ENCODE measurements at places on chromosomes 7 and 10.

GRCh38 chr10:122204691-122205489 is 66.2 kb upstream of the BTBD16 start:
- DNase-seq = no peak

GRCh38 chr10:97121041-97121440 is 64.7 kb downstream of the SLIT1 start:
- DNase-seq = no peak

DNA sequence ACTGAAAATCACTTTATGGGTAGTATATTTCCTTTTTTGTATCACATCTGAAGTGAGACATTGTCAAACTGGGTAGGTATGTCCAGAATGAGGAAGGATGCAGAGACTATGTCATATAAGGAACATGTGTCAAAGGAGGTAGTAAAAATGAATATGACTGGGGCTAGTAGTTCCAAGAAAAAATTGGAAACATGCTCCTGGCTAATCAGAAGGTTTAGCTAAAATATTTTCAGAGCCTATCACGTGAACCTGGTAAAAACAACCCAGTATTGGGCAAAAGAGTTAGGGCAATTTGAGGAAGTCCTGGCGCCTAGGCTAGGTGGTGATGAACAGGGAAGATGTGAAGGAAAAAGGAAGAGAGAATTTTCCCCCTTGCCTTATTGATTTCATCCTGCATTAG is 26.4 kb downstream of the ENTPD1 start:
- DNase-seq = no peak

DNA sequence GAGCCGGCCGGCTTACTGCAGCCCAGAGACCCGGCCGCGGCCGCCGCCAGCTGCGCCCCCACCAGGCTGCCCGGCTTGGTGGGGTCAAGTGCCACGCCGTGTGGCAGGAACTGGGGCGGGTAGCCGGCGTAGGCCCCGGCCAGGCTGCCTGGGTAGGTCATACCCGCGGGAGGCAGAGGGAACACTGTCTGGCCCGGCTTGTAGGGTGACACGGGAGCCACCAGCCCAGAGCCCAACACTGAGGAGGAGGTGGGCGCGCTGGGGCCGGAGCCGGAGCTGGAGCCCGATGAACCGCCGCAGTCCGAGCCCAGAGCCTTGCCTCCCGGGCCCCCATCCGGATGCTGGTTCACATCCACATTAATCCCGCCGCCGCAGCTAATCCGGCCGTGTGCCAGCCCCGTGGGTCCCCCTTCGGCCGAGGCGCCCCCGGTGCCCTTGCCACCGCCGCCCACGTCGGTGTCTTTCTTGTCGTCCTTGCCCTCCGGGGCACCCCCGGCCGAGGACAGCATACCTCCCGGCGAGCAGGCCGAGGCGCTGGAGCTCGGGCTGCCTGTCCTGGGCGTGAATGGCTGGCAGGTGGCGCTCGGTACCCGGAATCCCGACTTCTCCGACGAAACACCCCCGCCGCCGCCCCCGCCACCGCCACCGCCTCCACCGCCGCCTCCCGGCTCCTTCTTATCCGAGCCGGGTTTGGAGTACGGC is 2.0 kb downstream of the ZNF503 start:
- no peak for DNase-seq

GRCh38 chr10:17213646-17214349 is 12.3 kb upstream of the TRDMT1 start:
- no peak for DNase-seq

- no peak for DNase-seq
Observed at GRCh38 chr10:69712342-69712741, 82.3 kb downstream of the FAM241B start.

DNA sequence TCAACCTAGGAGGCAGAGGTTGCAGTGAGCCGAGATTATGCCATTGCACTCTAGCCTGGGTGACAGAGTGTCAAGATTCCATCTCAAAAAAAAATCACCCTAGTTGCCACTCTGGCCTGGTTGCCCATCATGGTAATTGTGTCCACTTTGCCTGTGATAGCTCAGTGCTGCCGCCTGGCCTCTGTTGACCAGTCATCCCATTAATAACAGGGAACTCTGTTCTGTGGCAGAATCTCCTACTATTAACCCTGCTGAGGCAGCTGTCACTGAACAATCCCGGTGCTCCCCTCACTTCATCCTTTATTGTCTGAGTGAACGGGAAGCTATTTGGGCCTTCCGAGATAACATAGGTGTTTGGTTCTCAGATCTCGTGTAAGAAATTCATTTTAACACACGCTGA is 14.6 kb downstream of the ZNF3 start:
- DNase-seq = no peak

GRCh38 chr7:159032753-159033472 is 111.8 kb downstream of the VIPR2 start:
- DNase-seq = no peak

- DNase-seq = no peak
Observed at GRCh38 chr10:92787557-92788152, 60.7 kb upstream of the EXOC6 start.

- DNase-seq = no peak
Observed at GRCh38 chr7:149622444-149623210, 125.0 kb upstream of the ZNF746 start.

DNA sequence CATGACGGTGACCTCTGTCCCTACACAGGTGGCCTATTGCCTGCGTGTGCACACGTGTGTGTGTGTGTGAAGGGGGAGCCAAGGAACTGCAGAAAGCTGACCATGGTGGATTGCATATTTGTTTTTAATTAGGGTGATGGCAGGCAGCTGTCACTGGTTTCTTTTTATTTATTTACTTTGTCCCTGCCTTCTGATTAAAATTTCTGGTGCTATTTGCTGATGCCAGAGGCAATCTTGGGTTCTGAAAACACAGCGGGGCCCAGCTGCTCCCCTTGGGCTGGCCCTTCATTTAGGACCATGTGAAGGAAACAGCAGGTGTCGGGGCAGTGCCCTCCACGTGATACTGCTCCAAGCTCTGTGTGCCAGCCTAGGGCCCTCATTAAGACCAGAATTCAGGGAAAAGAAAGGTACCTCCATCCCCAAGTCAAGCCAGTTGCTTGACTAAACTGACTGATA is 71.3 kb upstream of the PODXL start:
- DNase-seq = no peak
